Naive B cell (primary cell): ENCODE measurements at places on chromosomes 11 and 22.

DNA sequence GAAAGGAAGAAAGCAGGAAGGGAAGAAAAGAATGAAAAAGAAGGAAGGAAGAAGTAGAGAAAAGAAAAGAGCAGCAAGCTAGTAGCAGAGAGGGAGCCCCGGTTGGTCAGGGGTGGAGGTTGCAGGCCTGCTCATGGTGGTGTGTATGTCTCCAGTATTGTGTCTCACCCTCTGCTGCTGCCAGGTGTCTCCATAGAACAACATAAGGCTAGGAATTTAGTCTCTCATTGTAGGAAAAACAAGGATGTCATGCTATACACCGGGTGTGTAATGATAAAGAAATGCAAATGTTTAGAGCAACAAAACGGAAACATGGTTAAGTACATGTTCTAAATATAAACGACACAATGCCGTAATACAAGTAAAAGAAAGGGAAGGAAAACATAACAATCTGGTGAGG, 342.5 kb downstream of the NTM start:
- DNase-seq = no peak

GRCh38 chr11:120334332-120334731, 1.9 kb upstream of the ARHGEF12 start:
- no peak for DNase-seq

DNA sequence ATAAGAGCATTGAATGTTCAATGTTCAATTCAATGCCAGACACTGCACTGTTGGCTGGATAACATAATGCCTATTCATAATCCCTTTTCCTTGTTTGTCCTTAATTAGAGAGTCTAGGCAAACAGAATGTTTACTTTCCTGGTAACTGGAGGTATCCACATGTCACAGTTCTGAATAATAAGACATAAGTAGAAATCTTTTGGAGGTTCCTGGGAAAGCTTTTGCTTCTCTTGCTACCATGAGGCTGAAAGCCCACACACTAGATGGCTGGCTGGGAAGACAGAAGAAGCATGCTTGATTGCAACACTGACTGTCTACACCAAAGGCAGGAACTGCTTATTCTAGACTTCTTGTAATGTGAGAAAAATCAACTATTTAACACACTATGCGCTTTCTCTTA, 79.5 kb downstream of the GAB2 start:
- DNase-seq = no peak

GRCh38 chr11:110296226-110297075, at the start of gene RDX:
Gene RDX, minus strand, starts transcription at chr11:110296614. Its CDS starts 16,922 bp downstream, at chr11:110279692.
- peak; percentile 64 for DNase-seq

DNA sequence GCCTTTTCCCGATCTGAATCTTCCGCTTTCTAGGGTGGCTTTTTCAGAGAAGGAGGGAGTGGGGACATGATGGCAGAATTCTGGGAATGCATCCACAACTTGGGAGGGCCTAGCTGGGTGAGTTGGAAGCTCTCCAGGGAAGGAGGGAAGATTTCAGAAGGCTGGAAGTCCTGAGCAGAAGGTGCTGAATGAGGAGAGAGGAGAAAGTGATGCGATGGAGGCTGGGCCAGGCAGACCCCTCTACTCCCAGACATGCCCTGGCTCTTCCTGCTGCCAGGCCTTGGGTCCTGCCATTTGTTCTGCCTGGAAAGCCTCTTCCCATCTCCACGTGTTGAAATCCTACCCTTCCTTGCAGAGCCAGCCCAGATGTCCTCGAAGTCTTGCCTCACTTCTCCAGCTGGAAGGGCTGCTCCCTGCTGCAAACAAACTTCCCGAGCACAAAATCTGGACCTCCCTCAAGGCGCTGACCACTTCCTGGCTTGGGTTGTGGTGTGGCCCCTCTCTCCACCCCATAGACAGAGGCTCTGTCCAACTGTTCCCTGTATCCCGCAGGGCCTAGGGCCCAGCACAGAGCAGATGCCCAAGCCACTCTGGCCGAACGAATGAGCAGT, 16.8 kb downstream of the LRRC32 start:
- no peak for DNase-seq

DNA sequence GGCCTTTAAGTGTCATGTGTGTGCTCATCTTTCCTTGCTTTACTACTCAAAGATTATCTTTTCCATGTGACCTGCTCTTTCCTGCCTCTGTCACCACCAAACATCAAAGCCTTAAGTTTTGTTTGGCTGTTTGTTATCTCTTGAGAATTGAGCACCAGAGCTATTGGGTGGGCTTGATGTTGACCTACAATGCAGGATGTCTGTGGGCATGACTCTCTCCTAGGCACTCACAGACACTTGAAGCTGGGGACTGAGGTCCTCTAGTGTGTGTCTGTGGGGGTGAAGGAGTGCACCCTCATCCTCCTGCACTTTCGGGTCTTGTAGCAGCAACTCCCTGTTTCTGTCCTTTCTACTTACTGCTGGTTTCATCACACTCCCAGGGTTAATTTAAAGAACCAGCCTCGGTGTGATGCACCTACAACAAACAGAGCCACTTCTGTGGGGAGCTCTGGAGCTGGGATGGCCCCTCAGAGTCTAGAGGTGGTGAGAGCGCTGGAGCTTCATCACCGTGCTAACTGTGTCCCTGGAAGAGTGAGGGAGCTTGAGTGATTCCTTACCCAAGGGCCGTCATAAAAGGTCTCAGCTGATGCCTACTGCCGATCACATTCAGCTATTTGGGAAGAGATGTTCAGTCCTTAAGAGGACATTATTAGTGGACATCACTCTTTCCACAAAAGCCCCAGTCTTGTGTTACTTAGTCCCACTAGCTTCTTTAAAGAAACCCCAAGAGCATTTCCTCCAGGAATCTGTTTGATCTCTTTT, 56.3 kb downstream of the LRRC74B start:
- no peak for DNase-seq

- DNase-seq = no peak
These were observed 114.8 kb downstream of the SERGEF start for GRCh38 chr11:17898071-17898470.

- no peak for DNase-seq
These were observed 710 bp upstream of the DGCR2 start for GRCh38 chr22:19122752-19123492.

- no peak for DNase-seq
These were observed 473.4 kb downstream of the METTL15 start for GRCh38 chr11:28581286-28582242.

GRCh38 chr11:5967708-5968107, 586 bp downstream of the OR56A5 start:
- DNase-seq = no peak

DNA sequence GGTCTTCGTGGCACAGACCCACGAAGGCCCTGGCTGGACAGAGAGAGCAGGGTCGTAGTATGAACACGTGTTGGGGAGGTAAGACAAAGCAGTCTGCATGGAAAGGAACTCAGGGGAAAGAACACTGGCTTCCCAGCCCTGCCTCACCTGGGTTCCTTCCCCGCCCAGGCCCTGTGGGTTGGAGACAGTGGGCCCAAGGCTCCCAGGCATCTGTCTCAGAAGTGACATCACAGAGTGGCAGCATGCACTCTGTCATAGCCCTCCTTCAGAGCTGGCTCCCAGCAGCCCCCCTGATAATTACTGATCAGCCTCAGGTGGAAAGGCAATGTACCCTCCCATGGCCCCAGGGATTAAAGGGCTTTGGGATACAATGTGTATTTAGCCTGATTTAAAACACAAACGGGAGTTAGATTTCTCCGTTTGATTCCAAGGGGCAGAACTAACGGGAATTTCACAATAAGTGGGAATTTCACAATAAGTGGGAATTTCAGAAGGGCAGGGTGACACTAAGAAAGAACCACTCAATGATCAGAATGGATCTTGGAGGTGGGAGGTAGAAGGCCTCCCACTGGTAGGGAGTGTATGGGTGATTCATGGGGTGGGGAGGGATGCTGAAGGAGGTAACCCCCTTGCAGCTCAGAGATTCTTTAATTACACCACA, 65.1 kb downstream of the SLC22A12 start:
- no peak for DNase-seq

DNA sequence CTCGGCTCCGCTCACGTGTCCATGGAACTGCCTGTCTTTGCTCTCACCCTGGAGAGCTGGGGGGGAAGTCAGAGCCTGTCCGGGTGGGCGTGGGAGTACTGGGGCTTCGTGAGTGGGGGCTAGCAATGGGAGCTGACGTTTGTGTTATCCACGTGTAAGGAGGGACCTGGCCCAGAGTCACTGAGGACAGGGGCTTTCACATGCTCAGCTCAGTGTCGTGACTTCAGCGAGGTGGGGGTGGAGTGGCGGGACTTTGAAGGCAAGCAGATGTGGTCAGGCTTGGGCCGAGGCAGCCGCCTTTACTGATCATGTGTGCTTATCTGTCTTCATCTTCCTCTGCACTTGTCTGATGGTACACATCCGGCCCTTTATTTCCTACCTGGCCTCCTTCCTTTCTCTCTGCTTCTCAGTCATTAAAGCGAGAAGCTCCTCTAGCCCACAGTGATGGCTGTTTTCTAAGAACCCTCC, 113.1 kb upstream of the NNMT start:
- DNase-seq = peak; percentile 66

DNA sequence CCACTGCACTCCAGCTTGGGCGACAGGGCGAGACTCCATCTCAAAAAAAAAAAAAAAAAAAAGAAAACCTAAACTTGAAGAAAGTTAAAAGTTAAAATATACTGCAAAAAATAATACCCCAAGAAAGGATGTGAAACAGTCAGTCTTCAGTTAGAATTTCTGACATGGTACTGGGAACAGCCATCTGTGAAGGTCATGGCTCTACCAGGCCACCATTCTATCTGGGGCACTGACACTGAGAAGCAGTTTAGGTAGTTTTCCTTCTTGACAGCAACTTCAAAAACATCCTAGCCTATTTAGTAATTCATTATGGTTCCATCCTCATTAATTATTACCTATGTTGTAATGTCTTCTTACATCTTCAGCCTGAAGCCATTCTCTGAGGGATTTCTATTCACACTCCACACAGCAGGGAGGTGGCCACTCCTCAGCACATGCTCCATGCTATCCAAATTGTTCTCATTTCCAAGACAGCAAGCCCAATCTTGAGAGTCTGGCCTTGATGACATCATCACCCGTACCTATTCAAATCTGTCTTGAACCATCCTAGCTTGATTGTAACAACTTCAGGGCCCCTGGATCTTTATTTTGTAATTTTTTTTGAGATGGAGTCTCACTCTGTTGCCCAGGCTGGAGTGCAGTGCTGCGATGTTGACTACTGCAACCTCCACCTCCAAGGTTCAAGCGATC, 38.2 kb downstream of the SERPIND1 start:
- DNase-seq = no peak

DNA sequence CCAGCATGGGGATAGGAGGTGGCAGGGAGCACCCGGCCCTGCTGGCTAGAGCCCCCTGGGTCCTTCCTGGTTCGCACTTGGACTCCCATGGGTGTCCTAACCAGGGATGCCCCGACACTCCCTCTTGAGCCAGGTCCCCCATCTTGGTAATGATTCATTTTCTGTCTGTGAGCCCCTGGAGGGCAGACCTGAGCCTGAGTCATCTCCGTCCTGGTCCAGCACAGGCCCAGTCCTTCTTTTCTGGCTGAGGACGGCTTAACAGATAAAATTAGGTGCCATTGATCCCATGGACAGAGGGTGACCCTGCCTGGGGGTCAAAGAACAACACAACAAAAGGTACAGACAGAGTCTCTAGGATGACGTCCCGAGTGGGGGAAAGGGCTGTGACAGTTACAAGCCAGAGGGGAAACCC, 3.5 kb downstream of the RHOD start:
- no peak for DNase-seq

DNA sequence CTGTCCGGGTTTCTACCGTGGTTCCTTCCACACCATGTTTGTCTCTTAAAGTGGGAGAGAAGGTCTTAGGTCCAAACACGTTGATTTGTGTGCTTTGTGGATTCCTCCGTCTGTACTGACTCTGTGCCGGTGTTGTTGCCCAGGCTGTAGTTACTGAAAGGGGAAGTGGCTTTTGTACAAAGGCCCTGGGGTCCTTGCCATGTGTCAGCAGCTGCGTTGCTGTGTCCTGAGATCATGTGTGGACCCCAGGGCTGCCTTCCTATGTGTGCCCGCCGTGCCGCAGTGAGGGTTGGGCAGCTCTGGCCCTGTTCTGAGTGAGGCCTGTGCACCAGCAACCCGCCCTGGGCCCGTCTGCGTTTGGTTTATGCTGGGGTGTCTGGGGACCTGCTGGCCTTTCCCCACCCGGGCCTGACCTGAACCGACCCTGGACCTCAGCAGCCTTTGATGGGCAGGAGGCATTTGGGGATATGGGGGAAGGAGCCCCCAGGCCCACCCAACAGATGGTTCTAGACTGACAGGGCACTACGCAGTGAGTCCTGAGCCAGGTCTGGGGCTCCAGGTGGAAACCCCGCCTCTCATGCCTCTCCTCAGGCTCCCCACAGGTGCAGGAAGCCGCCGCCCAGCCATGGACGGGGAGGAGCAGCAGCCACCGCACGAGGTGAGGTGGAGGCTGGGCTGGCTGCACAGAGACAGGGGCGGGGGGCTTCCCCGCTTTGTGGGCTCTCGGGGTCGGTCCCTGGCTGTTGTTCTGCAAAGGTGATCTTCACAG, 6.9 kb downstream of the TRABD start:
- peak; percentile 79 for DNase-seq

DNA sequence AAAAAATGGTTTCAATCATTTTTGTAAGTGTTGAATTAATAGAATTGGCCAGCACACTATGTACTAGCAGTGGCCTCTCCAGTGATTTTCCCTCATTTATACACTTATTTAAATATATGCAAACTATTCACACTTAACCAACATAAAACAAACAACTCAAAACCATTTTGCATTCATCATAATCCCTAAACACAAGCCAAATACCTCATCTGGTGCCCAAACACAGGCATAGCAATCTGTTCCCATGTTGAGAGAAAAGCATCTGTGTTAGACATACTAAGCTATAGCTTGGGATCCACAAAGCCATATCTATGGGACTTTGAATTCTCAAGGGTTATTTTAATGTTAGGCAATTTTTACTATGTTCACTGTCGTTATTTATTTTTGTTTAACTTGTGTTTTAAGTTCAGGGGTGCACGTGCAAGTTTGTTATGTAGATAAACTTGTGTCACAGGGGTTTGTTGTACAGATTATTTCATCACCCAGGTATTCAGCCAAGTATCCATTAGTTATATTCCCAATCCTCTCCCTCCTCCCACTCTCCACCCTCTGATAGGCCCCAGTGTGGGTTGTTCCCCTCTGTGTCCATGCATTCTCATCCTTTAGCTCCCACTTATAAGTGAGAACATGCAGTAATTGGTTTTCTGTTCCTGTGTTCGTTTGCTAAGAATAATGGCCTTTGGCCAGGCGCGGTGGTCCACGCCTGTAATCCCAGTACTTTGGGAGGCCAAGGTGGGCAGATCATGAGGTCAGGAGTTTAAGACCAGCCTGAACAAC, 31.0 kb upstream of the RCN1 start:
- DNase-seq = no peak

DNA sequence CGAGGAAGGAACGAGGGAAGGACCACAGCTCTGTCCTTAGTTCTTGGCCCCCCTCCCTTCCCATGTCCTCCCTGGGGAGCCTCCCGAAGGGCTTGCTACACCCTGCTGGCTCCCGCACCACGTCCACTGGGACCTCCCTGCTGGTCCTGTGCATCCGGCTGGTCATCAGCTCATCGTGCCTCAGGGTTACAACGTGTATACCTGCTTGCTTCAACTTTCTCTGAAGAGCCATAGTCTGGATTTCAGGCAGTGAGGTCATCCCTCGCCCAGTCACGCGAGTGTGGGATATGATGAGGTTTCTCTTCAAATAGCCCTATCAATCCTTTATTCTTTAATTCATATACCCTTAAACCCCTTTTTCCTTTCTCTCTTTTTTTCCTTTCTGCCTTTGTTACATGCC, 21.5 kb upstream of the CECR2 start:
- no peak for DNase-seq
